Glutamatergic neuron (in vitro differentiated cells): ENCODE measurements at places on chromosomes 13 and 19. TPM values are rescaled to one million over a fixed set of nuclear protein-coding genes. Genes with fewer than 3 reads are reported as not detected.

Gene C19orf85
- not detected for total RNA-seq

Gene CBY2
- total RNA-seq: not detected

Gene LHB
- not detected for total RNA-seq

Gene MISP3
- total RNA-seq: 2.2 TPM

Gene C1QTNF9
- not detected for total RNA-seq

Gene LRP3
- total RNA-seq: 46.9 TPM

Gene COL4A1
- total RNA-seq: 14.6 TPM

Gene YJU2
- total RNA-seq: 18.7 TPM

Gene CBARP
- 74.7 TPM for total RNA-seq

Gene TSKS
- total RNA-seq: not detected

Gene CCL25
- total RNA-seq: not detected

Gene KANK3
- 8.9 TPM for total RNA-seq

Gene CPB2
- not detected for total RNA-seq

Gene TMEM38A
- 7.1 TPM for total RNA-seq

Gene C19orf81
- total RNA-seq: 10.4 TPM

Gene PRR19
- total RNA-seq: 1.6 TPM

Gene DPF1
- total RNA-seq: 33.8 TPM
